ENCODE measurements at places on chromosomes 13 and 19.
A peak's percentile ranks its signal among the peaks of the same experiment; 100 is the strongest.

DNA sequence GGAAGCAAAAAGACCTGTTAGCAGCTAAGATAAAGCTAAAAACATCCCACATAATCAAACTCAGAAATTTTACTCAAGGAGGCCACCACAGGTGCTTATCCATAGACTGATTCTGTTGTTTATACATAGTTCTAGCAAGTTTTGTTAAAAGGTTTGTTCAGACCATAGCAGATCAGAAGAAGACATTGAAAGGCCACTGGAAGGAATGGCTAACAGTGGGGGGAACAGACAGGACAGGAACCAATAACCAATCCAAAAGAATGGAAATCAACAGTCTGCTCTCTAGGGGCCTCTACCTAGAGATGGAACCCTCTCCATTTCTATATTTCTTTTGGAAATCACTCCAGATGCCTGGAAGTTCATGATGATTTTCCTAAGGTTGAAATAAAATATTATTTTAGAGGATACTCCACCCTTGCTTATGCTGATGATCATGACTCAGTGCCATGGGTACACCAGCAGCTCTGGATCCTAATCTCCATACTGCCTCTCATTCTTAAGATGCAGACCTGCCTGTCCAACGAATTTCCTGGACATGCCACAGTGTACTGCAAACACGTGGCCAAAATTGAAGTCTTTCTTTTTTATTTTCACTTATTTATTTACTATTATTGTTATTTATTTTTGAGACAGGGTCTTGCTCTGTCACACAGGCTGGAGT, 260.0 kb downstream of the MYO16 start:
- no peak for DNase-seq

GRCh38 chr13:97239306-97239705, 17.2 kb downstream of the MBNL2 start:
- DNase-seq: no peak

DNA sequence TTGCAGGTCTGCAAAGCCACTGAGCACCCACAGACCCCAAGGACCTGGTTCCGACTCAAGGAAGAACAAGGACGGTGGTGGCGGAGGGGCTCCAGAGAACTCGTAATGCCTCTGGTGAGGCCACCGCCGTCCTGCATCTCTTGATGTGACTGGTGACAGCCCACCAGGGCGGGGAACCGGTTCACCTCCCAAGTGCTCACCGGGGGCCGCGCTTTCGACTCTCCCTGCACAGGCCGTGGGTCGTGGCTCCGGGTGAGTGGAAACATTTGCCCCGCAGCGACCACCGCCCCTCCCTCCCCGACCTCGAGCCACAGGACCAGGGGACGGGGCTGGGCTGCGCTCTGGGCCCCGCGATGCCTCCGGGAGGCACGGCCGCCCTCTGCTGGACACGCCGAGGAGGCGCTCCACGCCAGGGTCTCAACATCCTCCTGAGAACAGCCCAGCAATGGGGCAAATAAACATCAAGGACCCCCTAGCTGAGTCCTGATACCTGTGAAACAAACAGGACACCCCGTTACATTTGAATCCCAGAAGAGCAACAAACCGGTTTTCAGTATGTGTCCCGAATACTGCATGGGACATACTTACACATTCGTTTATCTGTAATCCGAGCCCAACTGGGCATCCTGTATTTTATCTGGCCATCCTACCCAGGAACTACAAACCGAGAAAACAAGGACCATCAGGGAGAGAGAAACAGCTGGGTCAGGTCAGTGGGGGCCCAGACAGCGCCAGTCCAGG, 3.9 kb upstream of the PLPP2 start:
- DNase-seq: peak; percentile 13

DNA sequence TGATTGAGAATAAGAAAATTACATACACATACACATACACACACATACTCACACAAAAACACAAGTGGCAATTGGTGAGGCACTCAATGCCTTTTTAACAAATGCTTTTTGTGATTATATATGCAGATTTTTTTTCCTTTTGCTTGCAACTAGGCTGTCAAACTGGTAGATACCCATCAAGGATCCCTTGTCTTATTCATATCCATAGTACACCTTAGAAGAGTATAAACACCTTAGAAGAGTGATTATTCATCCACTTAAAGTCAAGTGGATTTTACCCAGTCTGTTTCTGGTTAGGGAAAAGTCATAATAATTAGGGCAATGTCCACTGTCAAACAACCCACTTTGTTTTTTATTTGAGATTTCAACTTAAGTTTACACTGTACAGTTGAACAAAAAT, 1773.4 kb upstream of the MIR17HG start:
- no peak for DNase-seq

- DNase-seq: no peak
Measured at GRCh38 chr13:64417581-64417980, 2812.6 kb downstream of the PCDH9 start.

- DNase-seq: peak; percentile 74
Measured at GRCh38 chr19:16829010-16829821, at the start of gene SIN3B. TSS of gene SIN3B (plus strand) at chr19:16829398. CDS start at chr19:16829421, 23 bp downstream.

- DNase-seq: no peak
Measured at GRCh38 chr19:56995303-56995702, 124.5 kb upstream of the USP29 start.

DNA sequence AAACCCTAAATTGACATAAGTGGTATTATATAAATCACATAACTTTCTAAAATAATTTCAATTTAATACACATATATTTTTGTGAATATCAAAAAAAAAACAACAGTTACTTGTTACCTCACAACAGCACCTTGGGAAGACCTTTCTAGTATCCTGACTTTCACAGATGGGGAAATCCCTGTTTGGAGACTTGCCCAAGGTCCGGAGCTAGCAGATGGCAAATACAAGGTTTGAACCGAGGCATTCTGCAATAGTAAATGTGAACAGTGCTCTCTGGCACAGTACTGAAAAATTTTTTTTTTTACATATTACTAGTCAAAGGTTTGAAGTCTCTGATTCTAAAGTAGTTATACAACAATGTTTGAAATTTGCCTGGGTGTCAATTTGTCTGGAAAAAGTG, 104.5 kb downstream of the SUCLA2 start:
- DNase-seq: no peak

DNA sequence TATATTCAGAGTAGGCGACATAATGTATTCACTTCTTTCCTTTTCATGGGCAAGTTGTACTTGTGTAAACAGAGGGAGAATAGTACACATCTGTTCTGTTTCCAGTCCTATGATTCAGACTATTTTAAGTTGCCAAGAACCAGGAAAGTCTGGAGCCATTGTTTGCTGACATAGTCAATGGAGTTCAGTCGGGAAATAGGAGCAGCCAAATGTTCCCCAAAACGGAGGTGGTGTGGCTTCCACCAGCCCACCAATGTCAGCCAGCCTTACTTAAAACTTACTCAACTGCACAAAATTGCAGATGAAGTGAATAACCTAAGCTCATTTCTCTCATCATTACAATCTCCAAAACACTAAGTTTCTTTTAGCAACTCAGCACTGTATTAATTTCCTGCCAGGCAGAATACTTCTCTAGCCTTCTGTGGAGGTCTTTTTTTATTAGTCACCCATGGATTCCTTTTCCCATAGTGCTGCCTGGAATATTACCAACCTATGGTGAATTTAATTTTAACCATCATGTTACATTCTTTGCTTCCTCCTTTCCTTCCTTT, 22.3 kb upstream of the CSNK1A1L start:
- no peak for DNase-seq

GRCh38 chr19:13012690-13013608, 17.7 kb downstream of the NFIX start:
- no peak for DNase-seq

DNA sequence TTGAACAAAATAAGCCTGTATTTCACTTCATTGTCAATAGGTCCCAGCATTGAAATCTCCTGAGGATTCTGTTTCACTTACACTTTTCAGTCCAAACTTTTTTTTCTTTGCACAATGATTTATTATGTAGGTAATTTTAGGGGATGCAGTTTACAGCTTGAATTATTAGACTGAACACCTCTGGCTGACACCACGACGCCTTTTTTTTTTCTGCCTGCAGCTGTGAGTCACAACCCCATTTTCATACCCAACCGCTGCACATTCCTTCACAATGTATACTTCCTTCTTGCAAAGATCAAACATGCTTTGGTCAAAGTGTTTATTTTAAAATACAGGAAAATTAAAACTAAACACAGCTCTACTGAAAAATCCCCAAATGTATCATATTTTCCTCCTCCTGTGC, 11.4 kb downstream of the ZIC2 start:
- DNase-seq: no peak

DNA sequence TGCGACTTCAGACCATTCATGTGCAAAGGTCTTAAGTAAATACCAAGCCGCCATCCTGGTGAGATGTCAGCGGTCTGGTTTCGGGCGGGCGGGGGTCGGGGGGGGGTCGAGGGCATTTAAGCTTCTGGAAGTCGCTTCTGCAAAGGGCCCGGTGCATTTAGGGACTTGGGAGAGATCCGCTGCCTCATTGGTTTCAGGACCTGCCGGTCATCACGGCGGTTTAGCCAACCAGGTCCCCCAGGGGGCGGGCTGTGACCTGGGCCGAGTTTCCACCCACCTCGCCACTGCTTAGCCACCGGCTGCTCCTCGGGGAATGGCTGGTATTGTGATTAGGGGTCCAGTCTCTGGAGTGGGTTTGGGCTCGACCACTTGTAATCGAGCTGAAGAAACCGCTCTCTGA, 7.8 kb downstream of the ANKLE1 start:
- DNase-seq: no peak

DNA sequence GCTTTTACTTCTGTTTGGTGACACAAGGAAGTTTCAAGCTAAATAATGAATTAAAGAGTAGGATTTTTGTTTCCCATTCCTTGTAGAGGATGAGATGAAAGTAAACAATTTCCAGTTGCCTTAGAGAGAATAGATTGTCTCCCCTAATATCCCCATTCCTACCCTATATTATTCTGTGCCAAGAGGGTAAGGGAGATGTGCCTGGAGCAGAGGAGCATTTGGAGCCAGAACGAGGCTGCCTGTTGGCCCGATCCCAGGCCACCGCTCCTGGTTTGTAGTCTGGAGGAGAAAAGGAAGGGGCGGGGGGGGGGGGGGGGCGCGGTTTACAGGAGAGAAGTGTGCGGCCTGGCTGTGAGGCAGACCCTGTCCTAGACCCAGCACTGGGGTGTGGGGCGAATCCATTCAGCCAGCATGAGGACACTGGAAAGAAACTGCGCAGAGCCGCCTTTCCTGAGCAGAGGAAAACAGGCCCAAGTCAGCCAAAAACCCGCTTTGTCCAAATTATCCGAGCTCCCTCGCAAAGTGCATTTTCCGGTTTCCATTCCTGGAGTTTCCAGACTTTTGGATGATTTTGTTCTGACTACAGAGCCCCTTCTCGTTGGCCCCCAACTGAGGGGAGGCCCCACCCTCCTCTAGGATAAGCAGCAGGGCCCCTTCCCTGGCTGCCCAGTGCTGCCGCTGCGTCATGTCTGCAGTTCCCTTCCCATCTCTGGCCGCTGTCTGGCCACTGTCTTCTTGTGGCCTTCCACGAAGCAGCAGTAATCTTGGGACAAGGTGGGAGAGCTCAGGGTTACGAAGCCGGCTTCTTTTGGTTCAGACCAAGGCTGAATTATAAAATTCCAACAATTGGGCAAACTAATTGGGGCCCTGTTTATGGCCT, 23.0 kb downstream of the NFIX start:
- no peak for DNase-seq

GRCh38 chr19:2717638-2718541, 3.3 kb downstream of the DIRAS1 start:
- no peak for DNase-seq

DNA sequence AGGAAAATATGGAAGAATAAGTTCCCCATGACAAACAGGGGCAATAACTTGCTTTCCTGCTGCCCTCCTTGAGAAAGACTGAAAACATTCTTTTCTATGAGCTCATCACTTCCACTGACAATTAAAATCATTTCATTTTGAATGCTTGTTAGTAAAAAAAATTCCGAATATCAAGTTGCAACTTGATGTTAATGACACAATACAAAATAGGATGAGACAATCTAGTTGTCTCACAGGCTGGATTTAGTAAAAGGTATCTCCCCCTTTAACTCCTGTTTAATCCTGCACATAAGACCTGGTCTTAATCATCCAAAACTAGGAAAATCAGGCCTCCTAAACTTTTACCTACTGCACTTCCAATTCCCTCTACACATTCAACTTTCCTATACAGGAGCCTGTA, 24.7 kb downstream of the IRS2 start:
- DNase-seq: no peak

DNA sequence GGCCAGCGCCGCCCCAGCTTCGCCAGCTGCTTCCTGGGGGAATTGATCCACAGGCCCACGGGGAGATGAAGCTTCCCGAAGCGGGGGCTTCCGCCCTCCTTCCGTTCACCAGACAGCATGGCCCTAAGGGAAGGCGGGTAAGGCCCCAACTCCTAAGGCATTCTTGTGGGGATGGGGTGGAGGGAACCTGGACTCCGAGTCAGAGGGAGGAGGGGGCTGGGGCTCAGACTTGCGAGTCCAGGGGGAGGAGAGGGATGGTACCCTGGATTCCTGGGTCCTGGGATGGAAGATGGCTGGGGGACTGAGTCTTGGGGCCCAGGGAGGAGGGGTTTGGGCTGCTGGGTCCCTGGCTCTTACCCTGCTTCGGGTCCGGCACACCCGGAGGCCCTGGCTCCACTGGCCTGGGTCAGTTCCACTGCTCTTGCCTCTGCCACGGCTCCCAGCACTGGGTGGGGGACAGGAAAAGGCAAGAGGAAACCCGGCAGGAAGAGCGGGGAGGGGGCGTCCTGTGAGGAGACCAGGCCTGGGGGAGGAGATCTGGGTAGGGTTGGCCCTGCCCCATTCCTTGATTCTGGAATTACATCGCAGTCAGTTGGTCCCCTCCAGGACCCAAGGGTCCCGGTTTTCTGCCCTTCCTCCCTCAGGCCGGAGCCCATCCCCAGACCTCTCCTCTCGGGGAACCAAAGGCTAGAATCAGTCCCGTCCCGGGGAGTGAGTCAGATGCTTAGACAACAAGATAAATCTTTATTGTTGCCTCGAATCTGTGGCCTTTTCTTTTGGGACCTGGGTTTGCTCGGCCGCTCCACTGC, at the start of gene RASIP1:
Gene RASIP1 (minus strand): TSS at position 447 of the 809 bp plus-strand sequence. CDS start 328 bp downstream, at position 119.
- no peak for DNase-seq

DNA sequence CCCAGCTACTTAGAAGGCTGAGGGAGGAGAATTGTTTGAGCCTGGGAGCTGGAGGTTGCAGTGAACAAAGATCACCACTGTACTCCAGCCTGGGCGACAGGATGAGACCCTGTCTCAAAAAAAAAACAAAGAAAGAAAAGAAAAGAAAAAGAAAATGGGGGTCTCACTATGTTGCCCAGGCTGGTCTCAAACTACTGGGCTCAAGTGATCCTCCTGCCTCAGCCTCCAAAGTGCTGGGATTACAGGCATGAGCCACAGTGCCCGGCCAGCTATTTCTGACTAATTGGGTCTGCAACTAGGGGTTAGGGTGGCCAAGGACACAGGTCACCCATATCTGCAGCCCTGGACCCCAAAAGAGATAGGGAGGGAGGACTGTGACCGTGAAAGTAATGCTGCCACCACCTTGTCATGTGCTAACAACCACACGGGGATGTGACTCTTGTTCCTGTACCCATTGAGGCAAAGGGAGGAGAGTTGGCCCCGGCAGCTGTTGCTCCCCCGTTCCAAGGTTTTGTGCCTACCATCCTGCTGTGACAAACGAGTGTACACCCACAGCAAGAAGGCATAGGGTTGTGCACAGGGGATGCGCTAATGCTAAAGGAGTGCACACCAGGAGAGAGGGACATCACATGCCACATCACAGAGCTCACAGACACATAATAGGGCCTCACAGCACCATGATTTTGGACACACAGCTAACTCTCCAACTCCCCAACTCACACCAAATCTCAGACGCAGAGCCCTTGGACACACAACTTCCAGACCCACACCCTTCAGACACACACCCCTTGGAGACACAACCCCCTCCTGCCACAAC, 619 bp downstream of the MEF2B start:
- DNase-seq: no peak

All from activated CD4-positive, CD25-positive, alpha-beta regulatory T cell (primary cell).